ACHN (cell line): ENCODE measurements at places on chromosomes 16 and 17.

DNA sequence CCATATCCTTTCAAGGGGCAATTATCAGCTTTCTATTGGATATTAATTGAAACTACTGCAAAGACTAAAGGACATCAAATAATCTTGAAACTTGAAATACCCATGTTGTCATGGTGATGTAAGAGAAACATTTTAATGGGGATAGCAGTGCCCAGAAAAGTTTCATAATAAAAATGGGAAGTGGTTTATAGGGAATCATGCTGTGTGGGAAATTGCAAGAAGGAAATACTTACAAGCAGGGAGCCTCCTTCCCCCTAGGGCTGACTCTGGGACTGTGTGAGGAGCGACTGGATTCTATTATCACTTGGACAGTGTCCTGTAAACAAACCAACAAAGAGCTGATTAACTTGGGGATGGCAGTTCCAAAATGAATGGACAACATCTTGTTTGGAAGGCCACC, 1393.1 kb upstream of the GOT2 start:
- no peak for DNase-seq

- DNase-seq: no peak
These were observed 10.3 kb downstream of the MRPS23 start for GRCh38 chr17:57839571-57839923.

DNA sequence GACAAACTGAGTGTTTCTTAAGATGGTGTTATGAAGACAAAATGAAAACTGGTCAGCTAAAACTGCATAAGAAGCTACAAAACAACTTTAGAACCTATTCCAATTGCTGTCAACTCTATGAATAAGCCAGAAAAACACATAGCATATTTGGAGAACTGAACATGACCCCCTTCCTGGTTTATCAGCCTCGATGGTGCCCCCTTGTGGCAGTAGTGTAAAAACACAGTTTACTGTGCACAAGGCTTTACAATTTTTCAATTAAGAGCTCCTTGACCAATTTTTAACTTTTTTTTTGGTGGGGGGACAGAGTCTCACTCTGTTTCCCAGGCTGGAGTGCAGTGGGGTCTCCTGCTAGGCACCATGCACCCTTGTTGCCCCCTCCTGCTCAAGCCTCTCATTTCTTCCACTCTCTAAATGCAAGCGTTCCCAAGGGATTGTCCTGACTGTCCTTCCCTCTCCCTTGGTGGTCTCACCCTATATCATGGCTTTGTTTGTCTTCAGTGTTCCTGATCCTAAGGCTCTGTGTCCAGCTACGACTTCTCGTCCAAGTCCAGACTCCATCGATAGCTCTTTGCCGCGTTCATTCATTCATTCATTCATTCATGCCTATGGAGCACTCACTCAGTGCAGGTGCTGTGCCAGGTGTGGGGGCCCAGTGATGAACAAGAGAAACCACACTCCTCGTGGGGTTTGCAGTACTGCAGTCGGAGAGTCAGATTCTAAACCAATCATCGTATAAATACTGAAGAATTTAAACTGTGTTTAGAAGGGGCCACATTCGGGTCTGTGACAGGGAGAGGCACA, 7.5 kb downstream of the EIF1 start:
- peak; percentile 81 for DNase-seq

DNA sequence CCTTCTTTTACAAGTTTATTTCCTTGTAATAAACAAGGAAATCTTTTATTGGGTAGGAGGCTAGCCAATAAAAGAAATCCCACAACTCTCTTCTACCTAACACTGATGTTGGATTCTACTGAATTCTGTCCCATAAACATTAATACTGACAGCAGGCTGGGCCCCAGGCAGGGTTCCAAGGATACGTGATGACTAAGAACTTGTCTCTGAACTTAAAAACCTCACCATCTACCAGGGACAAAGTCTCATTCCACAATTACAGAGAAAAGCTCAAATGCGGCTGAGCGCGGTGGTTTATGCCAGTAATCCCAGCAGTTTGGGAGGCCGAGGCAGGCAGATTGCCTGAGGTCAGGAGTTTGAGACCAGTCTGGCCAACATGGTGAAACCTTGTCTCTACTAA, 64.9 kb downstream of the ARHGAP17 start:
- peak; percentile 65 for DNase-seq

DNA sequence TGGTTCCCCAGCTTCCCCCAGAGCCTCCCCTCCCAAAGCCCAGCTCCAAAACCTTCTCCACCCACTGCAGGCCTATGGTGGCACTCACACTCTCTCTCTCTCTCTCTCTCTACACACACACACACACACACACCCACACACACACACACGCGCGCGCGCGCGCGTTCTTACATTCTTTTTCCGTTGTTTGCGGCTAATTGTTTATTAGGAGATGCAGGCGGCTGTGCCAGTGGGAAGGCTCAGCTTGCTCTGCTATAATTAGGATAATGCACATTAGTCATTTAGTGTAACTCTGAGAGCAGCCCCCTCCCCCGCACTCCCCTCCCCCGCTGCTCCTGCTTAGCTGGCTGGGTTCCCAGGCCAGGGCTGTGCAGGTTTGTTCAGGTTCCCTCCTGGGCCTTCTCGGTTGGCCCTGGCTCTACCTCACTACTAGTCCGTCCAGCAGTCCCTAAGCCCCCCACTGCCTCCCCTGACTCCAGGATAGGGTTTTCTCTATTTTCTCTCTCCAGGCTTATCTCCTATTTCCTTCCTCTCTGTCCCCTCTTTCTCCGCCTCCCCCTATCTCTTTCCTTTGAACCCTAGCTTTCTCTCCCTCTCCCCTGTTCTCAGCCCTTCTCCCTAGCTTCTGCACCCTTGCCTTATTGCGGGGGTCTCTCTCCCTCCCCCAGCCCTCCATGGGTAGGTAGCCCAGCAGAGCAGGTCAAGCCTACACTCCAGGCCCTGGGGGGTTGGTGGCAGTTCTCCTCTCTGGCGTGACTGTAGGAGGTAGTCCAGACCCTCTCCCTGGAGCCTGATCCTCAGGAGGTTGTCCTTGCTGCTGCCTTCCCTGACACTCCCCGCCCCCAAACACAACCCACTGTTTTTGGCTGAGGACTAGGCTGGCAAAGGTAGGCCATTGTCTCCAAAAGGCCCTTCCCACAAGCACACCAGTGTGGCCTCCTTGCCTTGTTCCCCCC, 34.0 kb downstream of the TMEM132E start:
- no peak for DNase-seq

DNA sequence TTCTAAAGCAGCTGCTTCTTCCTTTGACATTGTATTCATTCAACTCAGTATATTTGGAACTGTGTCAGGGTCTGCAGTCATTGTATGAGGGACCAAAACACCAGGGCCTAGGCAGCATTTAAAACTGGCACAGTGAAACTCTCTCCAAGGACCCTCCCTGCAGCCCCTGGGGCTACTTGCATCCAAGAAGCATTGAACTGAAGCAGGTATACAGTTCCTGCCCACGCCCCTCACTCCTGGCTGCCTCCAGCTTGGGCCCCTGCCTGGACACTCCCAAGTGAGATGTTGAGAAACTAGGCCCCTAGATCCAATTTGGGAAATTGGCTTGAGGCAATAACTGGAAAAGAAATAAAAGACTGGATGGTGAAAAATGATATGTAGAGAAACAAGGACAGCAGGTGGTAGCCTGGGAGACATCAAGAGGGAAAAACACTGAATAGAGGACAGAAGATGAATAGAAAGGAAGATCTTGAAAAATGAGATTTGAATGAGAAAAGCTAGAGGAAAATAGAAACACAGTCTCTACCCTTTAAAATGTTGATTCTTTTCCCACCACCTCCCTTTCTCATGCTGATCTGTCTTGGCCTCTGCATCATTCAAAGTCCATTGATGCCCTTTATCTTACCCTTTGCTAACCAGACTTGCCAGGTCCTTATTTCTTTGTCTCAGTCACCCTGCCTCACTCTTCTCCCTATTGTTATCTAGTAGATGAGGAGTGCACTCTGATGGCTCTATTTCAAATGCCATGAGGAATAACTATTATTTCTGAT, 368.8 kb upstream of the CDH8 start:
- no peak for DNase-seq

GRCh38 chr16:7103056-7103455, 229.6 kb upstream of the RBFOX1 start:
- DNase-seq: no peak
